ENCODE measurements at places on chromosomes 5 and 9.

- no peak for DNase-seq
Observed at GRCh38 chr9:133463864-133464615, 4.3 kb downstream of the CACFD1 start.

DNA sequence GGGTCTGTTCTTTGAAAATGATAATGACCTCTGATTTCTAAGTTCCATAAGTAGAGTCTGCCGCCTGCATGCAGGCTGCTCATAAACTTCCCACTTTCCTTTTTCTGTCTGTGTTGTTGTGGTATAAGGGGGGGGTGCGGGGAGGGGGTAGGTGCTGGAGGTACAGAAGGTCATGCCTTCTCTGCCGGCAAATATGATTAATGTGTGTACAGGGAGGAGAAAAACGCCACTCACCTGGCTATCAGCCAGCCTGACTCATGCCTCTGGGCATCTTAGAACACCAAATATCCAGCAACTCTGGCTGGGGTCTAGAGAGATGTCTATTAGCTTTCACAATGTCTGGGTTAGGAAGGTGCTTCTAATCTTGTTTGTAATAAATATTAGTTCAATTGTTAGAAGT is 128.3 kb downstream of the EFNA5 start:
- DNase-seq, result no peak

DNA sequence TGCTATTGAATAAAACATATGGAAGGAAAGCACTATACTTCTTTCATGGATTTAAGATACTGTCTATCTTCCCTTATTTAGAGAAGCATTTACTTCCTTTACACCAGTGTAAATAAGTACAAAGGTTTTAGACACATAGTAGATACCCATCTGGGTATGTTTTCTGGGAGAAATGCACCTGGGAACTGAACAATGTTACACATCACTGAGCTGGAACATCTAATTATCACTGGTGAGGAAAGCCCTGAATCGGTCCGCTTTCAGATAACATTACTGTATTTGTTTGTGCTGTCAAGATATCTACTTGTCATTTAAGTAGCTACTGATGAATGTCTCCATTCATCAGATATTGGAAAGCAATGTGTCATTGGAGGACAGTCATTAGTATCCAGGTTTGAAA is 964.7 kb upstream of the PTPRD start:
- DNase-seq, result no peak

- DNase-seq, result no peak
Observed at GRCh38 chr5:116864157-116864837, 289.7 kb upstream of the SEMA6A start.

DNA sequence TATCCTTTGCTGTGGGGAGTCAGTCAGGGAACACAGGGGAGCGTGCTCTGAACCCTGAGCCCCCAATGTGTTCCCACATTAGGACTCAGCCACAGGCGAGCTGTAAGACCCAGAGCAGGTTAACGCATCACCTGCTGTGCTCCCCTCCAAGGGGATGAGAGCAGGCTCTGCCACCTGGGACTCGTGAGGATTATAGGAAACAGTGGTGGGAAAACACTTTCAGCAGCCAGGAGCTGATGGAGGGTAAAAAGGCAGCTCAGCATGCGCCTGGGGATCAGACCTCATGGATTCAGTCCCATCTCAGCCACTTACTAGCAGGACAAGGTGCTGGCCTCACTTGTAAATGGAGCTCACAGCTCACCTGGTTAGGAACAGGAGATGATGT is 9.2 kb downstream of the JADE2 start:
- DNase-seq, result no peak

DNA sequence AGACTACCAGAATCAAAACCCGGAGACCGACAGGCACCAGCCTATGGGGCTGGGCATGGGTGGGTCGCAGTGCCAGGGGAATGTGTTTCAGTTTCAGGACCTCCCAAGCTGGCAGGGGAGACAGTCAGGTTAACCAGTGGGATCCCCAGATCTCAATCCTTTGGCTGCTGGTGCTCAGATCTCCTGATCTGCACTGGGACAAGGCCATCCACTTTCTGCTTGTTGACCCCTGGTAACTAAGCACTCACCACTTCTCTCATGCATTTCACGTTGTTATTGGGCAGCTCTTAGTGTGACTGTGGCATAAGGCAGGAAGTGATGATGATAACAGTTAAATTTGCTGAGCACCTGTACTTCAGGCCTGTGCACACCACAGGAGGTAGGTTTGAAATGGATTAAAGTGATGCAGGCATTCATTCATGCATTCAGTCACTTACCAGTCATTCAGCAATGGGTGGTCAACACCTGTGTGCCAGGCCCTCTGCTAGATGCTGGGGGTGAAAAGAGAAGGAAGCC is 42.1 kb upstream of the STXBP1 start:
- DNase-seq, result peak; percentile 46

DNA sequence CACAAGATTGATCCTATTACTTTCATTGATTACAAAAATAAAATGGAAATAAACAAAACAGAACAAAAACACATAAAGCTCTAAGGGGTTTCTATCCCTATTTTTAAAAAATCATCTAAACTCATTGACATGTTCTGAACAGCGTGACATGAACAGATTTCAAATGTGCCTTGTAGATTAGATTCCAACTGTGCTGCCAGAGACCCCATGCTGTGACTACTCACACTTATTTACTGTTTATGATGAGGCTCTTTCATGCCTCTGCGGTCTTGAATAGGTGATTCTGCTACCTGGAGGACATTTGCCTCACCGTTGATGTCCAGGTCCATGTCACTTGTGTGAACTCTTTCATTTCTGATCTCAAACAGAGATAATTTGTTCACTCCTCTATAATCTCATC is 990.2 kb downstream of the CDH12 start:
- DNase-seq, result no peak

DNA sequence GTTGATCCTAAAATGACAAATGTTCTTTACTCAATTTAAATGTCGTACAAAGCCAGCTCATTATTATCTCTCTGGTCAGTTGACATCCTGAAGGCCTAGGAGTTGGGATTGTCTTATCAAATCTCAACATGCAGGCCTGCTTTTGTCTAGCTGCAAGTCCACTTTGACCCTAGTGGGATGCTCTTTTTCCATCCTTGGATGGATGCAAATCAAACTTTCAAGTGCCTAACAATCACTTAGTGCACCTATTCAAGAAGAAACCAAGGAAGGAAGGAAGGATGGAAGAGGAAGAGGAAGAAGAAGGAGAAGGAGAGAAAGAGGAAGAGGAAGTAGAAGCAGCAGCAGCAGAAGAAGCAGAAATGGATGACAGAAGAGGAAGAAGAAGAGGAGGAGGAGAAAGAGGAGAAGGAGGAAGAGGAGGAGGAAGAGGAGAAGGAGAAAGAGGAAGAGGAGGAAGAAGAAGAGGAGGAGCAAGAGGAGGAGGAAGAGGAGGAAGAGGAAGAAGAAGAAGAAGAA is 109.6 kb downstream of the PIK3R1 start:
- DNase-seq, result no peak

- DNase-seq, result no peak
Observed at GRCh38 chr5:160209917-160210316, 19.4 kb upstream of the FABP6 start.

DNA sequence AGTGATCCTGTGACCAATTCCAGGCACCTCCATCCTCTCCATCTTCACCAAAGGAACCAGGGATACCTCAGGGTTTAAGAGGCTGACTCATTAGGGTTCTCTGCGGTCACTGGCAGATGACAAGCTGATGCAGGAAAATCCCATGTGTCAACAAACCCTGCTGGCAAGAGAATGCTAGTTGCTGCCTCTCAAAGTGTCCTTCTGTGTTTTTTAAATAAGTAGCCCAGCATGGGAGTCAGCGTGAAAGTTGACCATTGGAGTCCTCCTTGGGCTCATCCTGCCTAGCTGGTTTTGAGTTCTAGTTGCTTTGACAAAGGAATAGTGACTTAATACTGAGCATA is 200.2 kb downstream of the SLIT3 start:
- DNase-seq, result no peak

DNA sequence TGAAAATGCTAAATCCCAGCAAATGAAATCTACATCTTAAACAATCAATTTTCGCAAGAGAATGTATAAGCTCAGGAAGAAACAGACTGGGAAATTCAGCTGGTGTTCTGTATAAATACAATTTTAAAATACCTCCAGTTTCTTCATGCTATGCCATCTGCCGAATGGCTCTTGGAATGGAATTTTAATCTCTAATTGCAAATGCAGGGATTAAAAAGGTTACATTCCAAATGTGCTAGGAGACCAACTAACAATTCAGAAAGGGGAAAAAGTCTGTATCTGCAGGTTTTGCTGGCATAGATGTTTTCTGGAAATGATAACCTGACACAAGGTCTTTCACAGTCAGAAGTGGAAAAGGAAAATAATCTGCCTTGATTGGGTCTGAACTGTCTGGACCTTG is 379.7 kb downstream of the MAT2B start:
- DNase-seq, result no peak

- DNase-seq, result no peak
Observed at GRCh38 chr9:6247266-6247665, 31.7 kb downstream of the IL33 start.

DNA sequence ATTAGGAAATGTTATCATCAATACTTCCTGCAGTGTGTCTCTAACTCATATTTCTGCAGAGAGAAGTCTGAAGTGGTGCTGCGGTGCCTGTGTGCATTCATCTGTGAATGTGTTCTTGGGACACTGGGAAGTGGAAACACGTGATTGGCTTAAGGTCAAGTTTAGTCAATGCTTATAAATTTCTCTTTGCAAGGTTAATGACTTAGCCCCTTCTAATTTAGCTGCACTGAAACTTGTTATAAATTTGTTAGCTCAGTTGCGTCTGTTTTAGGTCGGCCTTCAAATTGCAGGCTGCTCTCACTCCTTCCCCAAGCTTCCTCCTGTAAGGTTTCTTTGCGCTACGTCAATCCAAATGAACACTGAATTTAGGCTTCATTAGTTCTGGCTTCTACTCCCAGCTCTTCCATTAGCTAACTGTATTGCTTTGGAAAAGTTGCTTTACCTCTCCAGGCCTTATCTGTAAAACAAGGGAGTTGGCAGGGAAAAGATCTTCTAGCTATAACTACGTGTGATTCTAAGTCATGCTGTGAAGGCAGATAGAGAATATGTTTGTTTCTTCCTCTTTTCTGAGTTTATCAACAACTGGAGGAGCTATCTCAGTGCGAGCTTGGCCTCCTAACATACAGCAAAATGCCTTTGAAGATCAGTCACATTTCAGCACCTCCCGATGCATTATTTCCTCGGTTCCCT is 341.8 kb downstream of the NFIB start:
- no peak for DNase-seq

- no peak for DNase-seq
Observed at GRCh38 chr9:100427366-100428263, 672 bp downstream of the MSANTD3 start.

- DNase-seq, result no peak
Observed at GRCh38 chr9:68933434-68934328, 80.2 kb downstream of the PRKACG start.

- DNase-seq, result no peak
Observed at GRCh38 chr5:175683921-175684320, 26.1 kb downstream of the HRH2 start.

DNA sequence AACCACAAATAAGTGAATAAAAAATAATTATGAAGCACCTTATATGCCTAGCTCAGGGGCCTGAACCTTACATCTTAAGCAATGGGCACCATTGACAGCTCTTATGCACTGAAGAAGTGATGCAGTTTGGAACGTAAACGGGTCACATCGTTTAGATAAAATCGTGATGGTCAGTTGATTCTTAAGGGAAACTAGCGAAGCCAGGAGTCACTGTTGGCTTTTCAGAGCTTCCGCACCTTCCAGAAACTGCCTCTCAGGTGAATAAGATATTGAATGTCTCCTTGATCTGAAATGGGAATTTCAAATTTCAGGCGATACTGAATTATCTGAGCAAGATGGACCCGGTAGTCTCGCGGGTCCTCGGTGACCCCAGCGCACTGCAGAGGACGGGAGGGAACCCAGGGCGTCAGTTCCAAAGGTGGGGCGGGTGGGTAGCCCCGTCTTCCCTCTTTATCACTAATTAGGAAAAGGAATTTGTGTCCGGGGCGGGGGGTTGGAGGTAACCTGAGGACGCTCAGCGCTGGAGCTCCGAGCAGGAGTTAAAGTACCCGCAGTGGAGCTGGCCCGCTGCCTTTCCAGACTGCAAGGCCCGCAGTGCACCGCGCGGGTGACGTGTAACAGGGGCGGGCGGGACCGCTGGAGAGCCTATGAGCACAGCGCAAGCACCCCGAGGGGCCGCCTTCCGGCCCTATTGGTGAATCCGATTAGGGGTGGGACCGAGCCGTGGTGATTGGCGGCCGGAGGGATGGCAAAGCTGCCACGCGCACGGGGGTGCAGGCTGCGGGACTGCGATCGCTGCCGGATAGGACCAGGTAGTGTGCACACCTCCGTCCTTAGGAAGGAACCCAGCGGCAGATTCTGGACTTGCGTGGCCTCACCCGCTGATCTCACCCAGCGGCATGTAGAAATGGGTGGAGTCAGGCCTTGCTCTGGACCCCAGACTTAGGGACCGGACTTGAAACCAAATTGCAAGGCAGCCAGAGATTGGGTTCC is 19.7 kb upstream of the GARNL3 start:
- peak; percentile 93 for DNase-seq

- DNase-seq, result no peak
Observed at GRCh38 chr5:135365281-135365680, 33.8 kb downstream of the MACROH2A1 start.

GRCh38 chr9:89884356-89885083 is 279.7 kb downstream of the GADD45G start:
- DNase-seq, result no peak

GRCh38 chr5:180642181-180642775 is 7.1 kb downstream of the FLT4 start:
- DNase-seq, result no peak

DNA sequence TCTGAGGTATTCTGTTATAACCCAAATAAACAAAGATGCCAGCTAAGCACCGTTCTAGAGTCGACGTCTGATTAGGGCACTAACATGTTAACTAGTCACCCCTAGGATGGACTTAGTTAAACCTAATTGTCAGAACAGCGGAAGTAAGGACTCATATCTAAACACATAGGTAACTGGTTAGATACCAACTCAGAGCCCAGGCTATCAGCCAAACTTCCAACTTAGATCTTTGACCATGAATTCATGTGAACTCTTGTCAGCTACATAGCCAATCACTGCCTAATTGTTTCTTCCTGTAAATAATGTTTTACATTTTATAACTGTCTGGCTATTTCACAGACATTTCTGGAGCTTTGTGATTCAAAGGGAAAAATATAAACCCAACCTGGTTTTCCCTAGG is 84.3 kb upstream of the DHFR start:
- no peak for DNase-seq

- no peak for DNase-seq
Observed at GRCh38 chr9:95505717-95506427, 10.9 kb downstream of the PTCH1 start.

DNA sequence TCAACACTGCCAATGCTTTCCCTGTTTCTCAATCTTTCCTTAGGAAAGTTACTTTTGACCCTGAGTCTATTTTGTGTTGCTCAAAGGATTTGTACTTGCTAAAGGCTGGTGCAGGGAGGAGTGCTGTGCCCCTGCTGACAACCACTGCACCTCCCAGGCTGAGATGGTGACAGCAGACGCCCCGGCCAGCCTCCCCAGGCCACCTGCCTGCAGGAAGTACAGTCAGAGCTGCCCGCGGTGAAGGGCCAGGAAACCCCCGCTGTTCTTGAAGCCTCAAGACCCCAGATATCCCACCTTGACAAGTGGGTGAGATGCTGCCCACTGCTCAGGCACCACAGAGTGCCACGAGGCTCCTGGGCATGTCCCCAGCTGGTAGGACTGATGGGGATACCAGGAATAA is 44.2 kb upstream of the CKMT2 start:
- no peak for DNase-seq

- no peak for DNase-seq
Observed at GRCh38 chr9:27059907-27060306, 49.1 kb upstream of the TEK start.

- DNase-seq, result no peak
Observed at GRCh38 chr5:57891443-57891842, 408.8 kb upstream of the ACTBL2 start.

- no peak for DNase-seq
Observed at GRCh38 chr5:151345808-151346478, 1.4 kb downstream of the SLC36A2 start.
